ENCODE measurements at places on chromosomes 3 and 15. TPM values are rescaled to one million over a fixed set of nuclear protein-coding genes. Genes with fewer than 3 reads are reported as not detected.

Gene HTR3E
- total RNA-seq = not detected

Gene PAQR9
- not detected for total RNA-seq

Gene NLGN1
- not detected for total RNA-seq

Gene RASL12
- total RNA-seq = not detected

Gene TRH
- total RNA-seq = not detected

Gene NTRK3
- total RNA-seq = 0.78 TPM

Gene RBP2
- total RNA-seq = not detected

Gene SLC28A1
- total RNA-seq = not detected

Gene SPRED1
- total RNA-seq = 0.96 TPM

DNA sequence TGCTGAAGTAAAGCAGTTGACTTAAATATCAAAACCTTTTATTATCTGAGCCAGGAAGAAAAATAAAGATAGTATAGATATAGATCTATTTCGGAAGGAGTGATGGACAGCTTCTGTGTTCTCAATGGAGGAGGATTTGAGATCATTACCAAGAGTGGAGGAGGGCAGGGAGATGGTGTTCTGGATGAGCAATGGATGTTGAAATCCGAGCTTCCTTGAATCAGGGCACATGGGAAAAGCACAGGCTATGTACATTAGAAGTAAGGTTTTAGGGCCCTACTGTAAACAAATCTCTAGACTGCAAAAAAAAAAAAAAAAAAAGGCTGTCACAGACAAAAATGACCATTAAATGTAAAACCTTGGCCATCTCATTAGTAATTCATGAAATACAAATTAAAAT is 43.2 kb downstream of the GTPBP8 start:
- no peak for DNase-seq
- no peaks in the 10 kb centered on the region for H3K27me3 ChIP-seq
- H3K4me3 ChIP-seq = no peak overlapping the region
- no peaks in the 10 kb centered on the region for H3K4me1 ChIP-seq
- H3K27ac ChIP-seq = no peak overlapping the region

GRCh38 chr3:52343946-52344600 is 28.0 kb downstream of the DNAH1 start:
- DNase-seq = no peak
- no peak overlapping the region for H3K27ac ChIP-seq

DNA sequence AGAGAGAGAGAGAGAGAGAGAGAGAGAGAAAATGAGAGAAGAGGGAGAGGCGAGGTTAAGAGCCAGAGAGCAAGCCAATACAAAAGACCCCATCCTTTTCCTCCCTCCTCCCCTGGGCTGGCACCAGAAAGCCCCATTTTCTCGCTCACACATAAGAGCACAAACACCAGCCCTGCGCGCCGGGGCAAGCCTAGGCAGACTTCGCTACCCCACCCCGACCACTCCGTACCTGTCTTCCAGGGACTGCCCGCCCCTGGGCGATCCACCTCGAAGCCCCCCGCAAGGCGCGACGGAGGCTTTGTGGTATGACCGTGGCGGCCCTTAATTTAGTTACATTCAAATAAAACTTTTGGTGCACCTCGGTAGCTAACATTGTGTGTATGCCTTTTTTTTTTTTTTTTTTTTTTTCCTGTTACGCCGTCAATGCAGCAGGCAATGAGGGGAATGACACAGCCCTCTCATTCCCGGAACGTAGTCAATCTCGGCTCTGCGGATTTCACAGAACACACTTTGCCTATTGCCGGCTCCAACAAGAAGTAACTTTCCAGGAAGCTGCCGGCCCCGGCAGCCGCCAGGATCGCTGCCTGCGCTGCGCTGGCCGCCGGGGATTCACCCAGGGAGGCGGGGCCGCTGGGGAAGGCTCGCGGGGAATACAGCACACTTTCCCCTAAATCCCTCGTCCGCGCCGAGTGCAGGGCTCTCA is 7.7 kb downstream of the BCL6 start:
- H3K36me3 ChIP-seq = peaks cover 33% of the 10 kb centered on the region
- H3K27me3 ChIP-seq = no peaks in the 10 kb centered on the region
- peak overlapping the region; percentile 99 for H3K27ac ChIP-seq
- H3K4me1 ChIP-seq = peaks cover 43% of the 10 kb centered on the region
- peak; percentile 81 for DNase-seq

- H3K36me3 ChIP-seq = peaks cover 41% of the 10 kb centered on the region
- H3K4me1 ChIP-seq = peaks cover 43% of the 10 kb centered on the region
- no peak overlapping the region for H3K27ac ChIP-seq
- H3K27me3 ChIP-seq = no peaks in the 10 kb centered on the region
- no peak for DNase-seq
Measured at GRCh38 chr3:4742359-4742758, 236.9 kb upstream of the BHLHE40 start.

GRCh38 chr3:183018421-183019192 is 38.3 kb upstream of the DCUN1D1 start:
- no peak overlapping the region for H3K27ac ChIP-seq
- no peaks in the 10 kb centered on the region for H3K4me1 ChIP-seq

- no peak for DNase-seq
- H3K27me3 ChIP-seq = no peaks in the 10 kb centered on the region
- peaks cover 16% of the 10 kb centered on the region for H3K4me1 ChIP-seq
Measured at GRCh38 chr3:32255345-32255744, 16.9 kb downstream of the CMTM8 start.

DNA sequence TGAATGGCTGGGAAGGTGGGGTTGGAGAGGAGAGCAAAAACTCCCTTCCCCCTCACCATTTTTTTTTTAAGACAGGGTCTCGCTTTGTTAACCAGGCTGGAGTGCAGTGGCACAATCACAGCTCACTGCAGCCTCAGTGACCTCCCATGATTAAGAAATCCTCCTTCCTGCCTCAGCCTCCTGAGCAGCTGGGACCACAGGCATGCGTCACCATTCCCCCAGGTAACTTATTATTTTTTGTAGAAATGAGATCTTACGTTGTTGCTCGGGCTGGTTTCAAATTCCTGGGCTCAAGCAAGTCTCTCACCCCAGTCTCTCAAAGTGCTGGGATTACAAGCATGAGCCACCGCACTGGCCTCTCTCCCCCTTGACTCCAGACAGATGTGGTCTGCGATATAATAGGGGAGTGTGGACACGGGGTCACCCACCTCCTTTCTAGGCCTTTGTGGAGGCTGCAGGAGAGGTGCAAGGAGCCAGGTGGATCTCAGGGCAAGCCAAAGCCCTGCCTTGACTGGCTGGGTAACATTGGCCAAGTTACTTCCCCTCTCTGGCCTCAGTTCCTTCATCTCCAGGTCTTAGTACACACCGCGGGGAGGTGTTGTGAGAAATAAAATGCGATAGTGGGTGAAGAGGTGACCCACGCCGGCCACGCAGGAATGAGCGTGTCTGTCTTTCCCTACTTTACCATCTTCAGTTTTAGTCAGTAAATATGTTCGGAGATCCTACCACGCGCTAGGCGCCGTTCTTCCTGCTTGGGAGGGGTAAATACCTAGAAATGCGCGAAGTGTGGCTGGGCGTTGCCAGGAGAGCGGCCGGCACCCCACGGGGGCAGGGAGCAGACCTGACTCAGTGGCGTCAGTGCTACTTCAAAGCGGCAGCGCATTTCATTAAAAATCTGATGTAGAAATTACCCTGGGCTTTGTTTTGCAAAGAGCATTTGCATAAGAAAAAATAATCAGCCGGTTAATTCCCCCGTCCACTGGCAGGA is 20.2 kb upstream of the CORO2B start:
- peak; percentile 35 for DNase-seq
- no peak overlapping the region for H3K27ac ChIP-seq
- H3K36me3 ChIP-seq = no peaks in the 10 kb centered on the region
- H3K4me1 ChIP-seq = peaks cover 14% of the 10 kb centered on the region
- peaks cover 52% of the 10 kb centered on the region for H3K27me3 ChIP-seq

DNA sequence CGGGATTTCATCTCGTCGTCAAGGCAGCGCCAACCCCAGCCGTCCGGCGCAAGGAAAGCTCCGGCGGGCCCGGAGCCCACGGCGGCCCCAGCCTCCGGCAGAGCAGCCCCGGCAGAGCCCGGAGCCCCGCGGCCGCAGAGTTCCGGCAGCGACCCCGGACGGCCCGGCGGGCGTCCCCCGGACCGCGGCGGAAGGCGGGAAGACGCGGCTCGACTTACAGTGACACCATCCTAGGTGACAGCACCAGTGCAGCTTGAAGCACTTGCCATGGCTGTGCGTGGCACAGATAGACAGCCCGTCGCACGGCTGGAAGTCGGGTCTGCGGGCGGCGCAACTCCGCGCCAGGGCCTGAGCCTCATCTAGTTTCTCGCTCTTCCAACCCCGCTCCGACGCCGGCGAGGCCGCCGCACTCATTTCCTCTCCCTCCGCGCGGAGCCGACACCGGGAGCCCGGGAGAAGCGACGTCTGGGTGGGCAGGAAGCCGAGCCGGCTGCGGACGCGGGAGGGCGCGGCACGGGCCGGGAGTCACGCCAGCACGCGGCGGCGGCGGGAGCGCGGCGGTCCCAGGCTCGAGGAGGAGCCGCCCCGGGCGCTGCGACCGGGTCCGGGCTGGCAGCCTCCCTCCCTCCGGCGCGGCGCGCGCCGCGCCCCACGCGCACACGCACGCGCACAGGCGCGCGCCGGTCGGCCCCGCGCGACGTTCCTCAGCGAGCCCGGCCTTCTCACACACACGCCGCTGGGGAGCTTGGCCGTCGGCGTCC is at the start of gene C3orf70:
C3orf70 (minus strand) TSS at position 651 of the 761 bp plus-strand sequence; CDS start at position 414, 237 bp downstream.
- no peak within 1 kb of the TSS for H3K27ac ChIP-seq
- peaks cover 27% of the 10 kb centered on the region for H3K27me3 ChIP-seq
- H3K36me3 ChIP-seq = no peaks in the 10 kb centered on the region
- DNase-seq = peak; percentile 49
- H3K4me3 ChIP-seq = peak within 1 kb of the TSS; percentile 61
- peaks cover 5% of the 10 kb centered on the region for H3K4me1 ChIP-seq

DNA sequence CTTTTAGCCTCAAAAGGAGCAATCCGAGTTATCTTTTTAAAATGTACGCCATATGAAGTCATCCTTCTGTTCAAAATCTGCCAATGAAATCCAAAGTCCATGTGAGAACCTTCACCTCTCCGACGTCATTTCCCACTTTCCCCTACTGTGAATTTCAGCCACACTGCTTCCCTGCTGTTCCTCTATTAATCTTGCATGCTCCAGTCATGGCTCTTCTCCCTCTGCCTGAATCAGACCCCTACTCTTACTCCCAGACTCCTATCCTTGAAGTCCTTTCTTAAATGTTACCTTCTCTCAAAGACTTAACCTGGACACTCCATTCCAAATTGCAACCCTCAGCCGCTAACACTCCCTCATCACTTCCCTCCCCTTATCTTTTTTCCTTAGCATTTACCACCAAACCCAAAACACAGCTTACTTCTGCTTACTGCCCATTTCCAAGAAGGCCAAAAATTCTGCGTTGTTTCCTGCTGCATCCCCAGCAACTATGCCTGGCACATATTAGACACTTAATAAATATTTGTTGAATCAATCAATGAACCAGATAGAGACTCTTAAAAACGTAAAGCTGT is 1.2 kb downstream of the NKIRAS1 start:
- H3K36me3 ChIP-seq = peaks cover 46% of the 10 kb centered on the region
- peak overlapping the region; percentile 99 for H3K27ac ChIP-seq
- DNase-seq = no peak

DNA sequence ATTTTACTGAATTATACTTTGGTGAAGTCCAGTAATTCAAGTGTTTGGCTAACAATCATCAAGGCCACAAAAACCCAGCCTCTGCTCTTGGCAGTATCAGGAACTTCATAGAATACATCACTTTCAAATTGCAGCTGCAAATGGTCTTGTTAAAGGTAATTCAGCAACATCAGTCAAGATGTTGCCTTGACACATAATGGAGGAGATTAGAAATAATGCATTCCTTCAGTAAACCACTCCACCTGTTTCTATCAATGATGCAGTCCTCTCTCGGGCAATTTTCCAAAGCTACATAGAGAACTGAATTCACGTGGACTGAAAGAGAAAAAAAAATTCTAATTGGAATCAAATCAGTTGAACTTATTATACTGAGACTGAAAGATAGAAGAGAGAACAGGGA is 279.3 kb downstream of the VGLL3 start:
- no peaks in the 10 kb centered on the region for H3K4me1 ChIP-seq
- no peak overlapping the region for H3K27ac ChIP-seq
- no peaks in the 10 kb centered on the region for H3K27me3 ChIP-seq
- H3K4me3 ChIP-seq = no peak overlapping the region
- no peaks in the 10 kb centered on the region for H3K36me3 ChIP-seq

- peaks cover 21% of the 10 kb centered on the region for H3K36me3 ChIP-seq
- peak overlapping the region; percentile 78 for H3K4me3 ChIP-seq
- DNase-seq = no peak
- H3K4me1 ChIP-seq = peaks cover 40% of the 10 kb centered on the region
Measured at GRCh38 chr3:100402256-100402655, 917 bp downstream of the LNP1 start.

DNA sequence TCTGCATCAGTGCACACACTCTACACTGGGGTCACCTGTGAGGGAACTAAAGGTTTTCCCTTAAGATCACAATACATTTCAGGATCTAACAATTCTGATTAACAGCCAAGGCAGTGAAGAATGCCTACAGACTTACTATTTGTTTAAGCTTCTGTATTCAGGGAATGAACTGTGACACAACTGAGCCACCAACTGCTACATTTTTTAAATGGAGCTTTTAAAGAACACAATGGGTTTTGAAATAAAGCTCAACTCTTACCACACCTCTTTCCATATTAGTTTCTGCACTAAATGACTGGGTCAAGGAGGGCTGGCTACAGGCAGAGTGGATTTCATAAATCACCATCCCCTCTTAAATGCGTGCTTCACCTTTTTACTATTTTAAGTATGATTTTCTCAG is 100.2 kb downstream of the TMCC1 start:
- no peak overlapping the region for H3K4me3 ChIP-seq
- no peak overlapping the region for H3K27ac ChIP-seq
- no peaks in the 10 kb centered on the region for H3K27me3 ChIP-seq
- no peak for DNase-seq
- H3K36me3 ChIP-seq = no peaks in the 10 kb centered on the region
- H3K4me1 ChIP-seq = peaks cover 27% of the 10 kb centered on the region

GRCh38 chr3:124804875-124805274 is 74.6 kb downstream of the UMPS start:
- no peaks in the 10 kb centered on the region for H3K4me1 ChIP-seq
- no peak overlapping the region for H3K27ac ChIP-seq
- no peaks in the 10 kb centered on the region for H3K36me3 ChIP-seq
- no peak overlapping the region for H3K4me3 ChIP-seq
- DNase-seq = no peak

DNA sequence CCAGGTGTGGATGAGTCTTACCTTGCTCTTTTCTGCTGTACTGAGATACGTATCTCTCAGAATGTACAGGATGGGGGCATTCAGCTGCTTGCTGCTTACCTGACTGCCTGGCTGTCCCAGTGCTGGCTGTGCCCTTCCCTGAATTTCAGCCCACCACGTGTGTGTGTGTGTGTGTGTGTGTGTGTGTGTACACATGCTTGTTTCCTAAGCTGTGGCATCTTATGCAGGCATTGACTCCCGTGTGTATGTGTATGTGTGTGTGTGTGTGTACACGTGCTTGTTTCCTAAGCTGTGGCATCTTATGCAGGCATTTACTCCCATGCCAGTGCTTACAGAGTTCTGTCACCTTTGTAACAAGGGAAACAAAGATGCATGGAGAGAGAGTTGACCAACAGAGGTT is 60.4 kb upstream of the PLXNA1 start:
- no peak overlapping the region for H3K4me3 ChIP-seq
- no peak overlapping the region for H3K27ac ChIP-seq
- H3K27me3 ChIP-seq = no peaks in the 10 kb centered on the region
- DNase-seq = no peak
- peaks cover 15% of the 10 kb centered on the region for H3K36me3 ChIP-seq

- no peak overlapping the region for H3K4me3 ChIP-seq
- H3K27ac ChIP-seq = no peak overlapping the region
- peak; percentile 43 for DNase-seq
- H3K36me3 ChIP-seq = no peaks in the 10 kb centered on the region
Measured at GRCh38 chr3:194084284-194084683, 51.7 kb upstream of the HES1 start.

- H3K4me1 ChIP-seq = peaks cover 13% of the 10 kb centered on the region
- peaks cover 34% of the 10 kb centered on the region for H3K27me3 ChIP-seq
- H3K27ac ChIP-seq = no peak overlapping the region
Measured at GRCh38 chr3:64049832-64050231, 26.5 kb upstream of the PSMD6 start.
